Diencephalon (tissue), 1 donor: ENCODE measurements at places on chromosomes 16 and 17. TPM values are rescaled to one million over a fixed set of nuclear protein-coding genes. Genes with fewer than 3 reads are reported as not detected.

NPIPB8 gene
- not detected for total RNA-seq

KRT32 gene
- not detected for total RNA-seq

SLFN11 gene
- total RNA-seq = 7.8 TPM

GJD3 gene
- not detected for total RNA-seq

MAF gene
- 13.1 TPM for total RNA-seq

BORCS6 gene
- total RNA-seq = 5.1 TPM

EVPL gene
- under 0.01 TPM for total RNA-seq

LIMD2 gene
- 12.5 TPM for total RNA-seq

STX8 gene
- total RNA-seq = 55.8 TPM

NXN gene
- 20.8 TPM for total RNA-seq

RAPGEFL1 gene
- total RNA-seq = 23.8 TPM

EMP2 gene
- total RNA-seq = 6.0 TPM

KAT2A gene
- total RNA-seq = 18.7 TPM

P2RX1 gene
- 0.23 TPM for total RNA-seq

KRT12 gene
- total RNA-seq = not detected

ALDOC gene
- total RNA-seq = 249 TPM

CDH11 gene
- total RNA-seq = 215 TPM

NPIPA3 gene
- 0.69 TPM for total RNA-seq

SLC6A4 gene
- 0.92 TPM for total RNA-seq

HBA2 gene
- total RNA-seq = 2,023 TPM

WNT3 gene
- total RNA-seq = 10.4 TPM

PCTP gene
- total RNA-seq = 8.5 TPM

VMO1 gene
- total RNA-seq = 0.69 TPM

TPSD1 gene
- not detected for total RNA-seq

YBX2 gene
- 1.4 TPM for total RNA-seq

GOT2 gene
- 66.4 TPM for total RNA-seq

WFDC1 gene
- total RNA-seq = 7.6 TPM

SOX8 gene
- total RNA-seq = 49.4 TPM

PLXDC1 gene
- total RNA-seq = 18.0 TPM

GPRC5B gene
- 45.9 TPM for total RNA-seq

CD300H gene
- total RNA-seq = not detected

KRT28 gene
- not detected for total RNA-seq
